Activated naive CD8-positive, alpha-beta T cell treated with anti-CD3 and anti-CD28 coated beads for 36 hours (primary cell): ENCODE measurements at places on chromosomes 16 and 17. TPM values are rescaled to one million over a fixed set of nuclear protein-coding genes. Genes with fewer than 3 reads are reported as not detected.

DNA sequence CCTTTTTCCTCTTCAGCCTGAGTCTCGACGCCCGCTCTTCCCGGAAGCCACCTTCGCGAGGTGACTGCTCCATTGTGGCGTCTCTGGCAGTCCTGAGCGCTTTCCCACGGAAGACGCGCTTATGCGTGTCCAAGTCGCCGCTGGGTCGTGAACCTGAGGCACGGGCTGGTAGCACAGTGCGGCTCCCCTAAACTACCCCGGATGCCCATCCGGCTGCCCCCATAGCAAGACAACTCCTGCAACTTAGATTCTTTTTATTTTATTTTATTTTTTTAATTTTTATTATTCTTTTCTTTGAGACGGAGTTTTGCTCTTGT is 2.1 kb upstream of the ESRP2 start:
- H3K36me3 ChIP-seq, result no peaks in the 10 kb centered on the region
- H3K4me1 ChIP-seq, result peaks cover 26% of the 10 kb centered on the region
- H3K4me3 ChIP-seq, result peak overlapping the region; percentile 87
- no peak for DNase-seq
- no peaks in the 10 kb centered on the region for H3K27me3 ChIP-seq
- peak overlapping the region; percentile 93 for H3K27ac ChIP-seq

DNA sequence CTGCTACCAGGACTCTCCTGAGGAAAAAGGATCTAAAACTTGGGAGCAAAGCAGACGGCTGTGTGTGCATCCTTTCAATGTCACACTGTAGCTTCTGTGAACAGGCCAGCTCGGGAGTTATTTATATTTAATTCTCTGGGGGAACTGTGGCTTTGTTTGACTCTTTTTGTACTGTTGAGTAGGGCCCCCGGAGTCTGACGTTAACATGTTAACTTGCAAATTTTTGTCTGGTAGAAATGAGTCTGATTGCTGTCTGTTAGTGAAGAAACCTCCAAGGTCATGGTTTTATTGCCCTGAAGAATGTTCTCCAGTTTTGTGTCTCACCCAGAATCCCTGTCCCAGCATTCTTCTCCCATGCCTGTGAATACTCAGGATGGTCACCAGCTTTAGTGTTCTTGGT is 14.2 kb upstream of the KCNG4 start:
- H3K4me1 ChIP-seq, result no peaks in the 10 kb centered on the region
- no peak overlapping the region for H3K27ac ChIP-seq
- peaks cover 44% of the 10 kb centered on the region for H3K27me3 ChIP-seq
- H3K4me3 ChIP-seq, result no peak overlapping the region
- DNase-seq, result no peak

- no peaks in the 10 kb centered on the region for H3K27me3 ChIP-seq
- no peak for DNase-seq
- H3K27ac ChIP-seq, result peak overlapping the region; percentile 29
- H3K4me3 ChIP-seq, result no peak overlapping the region
Observed at GRCh38 chr17:80834893-80835275, 156.8 kb upstream of the CHMP6 start.

- no peaks in the 10 kb centered on the region for H3K27me3 ChIP-seq
- H3K36me3 ChIP-seq, result peaks cover 19% of the 10 kb centered on the region
- peak within 1 kb of the TSS; percentile 74 for H3K4me3 ChIP-seq
- peak; percentile 85 for DNase-seq
- H3K27ac ChIP-seq, result peak within 1 kb of the TSS; percentile 77
- peaks cover 28% of the 10 kb centered on the region for H3K4me1 ChIP-seq
Observed at GRCh38 chr17:42120770-42121769, at the start of gene KAT2A. Gene KAT2A, minus strand, starts transcription at chr17:42121367. Its CDS starts 63 bp downstream, at chr17:42121304.

- peaks cover 51% of the 10 kb centered on the region for H3K27me3 ChIP-seq
- H3K36me3 ChIP-seq, result no peaks in the 10 kb centered on the region
Observed at GRCh38 chr17:29020576-29020975, 14.7 kb upstream of the SEZ6 start.

- no peak overlapping the region for H3K4me3 ChIP-seq
- no peaks in the 10 kb centered on the region for H3K27me3 ChIP-seq
- no peak for DNase-seq
- no peaks in the 10 kb centered on the region for H3K4me1 ChIP-seq
- peaks cover 8% of the 10 kb centered on the region for H3K36me3 ChIP-seq
- no peak overlapping the region for H3K27ac ChIP-seq
Observed at GRCh38 chr16:11439790-11440656, 94.8 kb downstream of the RMI2 start.

- H3K36me3 ChIP-seq, result peaks cover 26% of the 10 kb centered on the region
- no peak for DNase-seq
- no peaks in the 10 kb centered on the region for H3K4me1 ChIP-seq
Observed at GRCh38 chr17:574061-574460, 140.6 kb downstream of the VPS53 start.

- DNase-seq, result no peak
- H3K27me3 ChIP-seq, result peaks cover under 1% of the 10 kb centered on the region
- no peaks in the 10 kb centered on the region for H3K36me3 ChIP-seq
- H3K27ac ChIP-seq, result no peak overlapping the region
- H3K4me3 ChIP-seq, result no peak overlapping the region
- H3K4me1 ChIP-seq, result no peaks in the 10 kb centered on the region
Observed at GRCh38 chr17:10336393-10336792, 36.4 kb downstream of the MYH13 start.

GRCh38 chr16:14958323-14958600 is 16.6 kb upstream of the PDXDC1 start:
- no peaks in the 10 kb centered on the region for H3K36me3 ChIP-seq
- H3K27me3 ChIP-seq, result peaks cover 6% of the 10 kb centered on the region
- H3K4me1 ChIP-seq, result no peaks in the 10 kb centered on the region
- no peak for DNase-seq

- H3K4me3 ChIP-seq, result no peak overlapping the region
- H3K27me3 ChIP-seq, result no peaks in the 10 kb centered on the region
- no peak for DNase-seq
- H3K4me1 ChIP-seq, result peaks cover 12% of the 10 kb centered on the region
- H3K27ac ChIP-seq, result no peak overlapping the region
- no peaks in the 10 kb centered on the region for H3K36me3 ChIP-seq
Observed at GRCh38 chr17:16488186-16488967, 3.6 kb downstream of the LRRC75A start.

GRCh38 chr16:89031715-89032659 is 55.0 kb upstream of the CBFA2T3 start:
- H3K27ac ChIP-seq, result peak overlapping the region; percentile 82
- H3K36me3 ChIP-seq, result peaks cover 11% of the 10 kb centered on the region
- peak; percentile 53 for DNase-seq
- peak overlapping the region; percentile 57 for H3K4me3 ChIP-seq

- no peak overlapping the region for H3K4me3 ChIP-seq
- DNase-seq, result no peak
- H3K36me3 ChIP-seq, result peaks cover 19% of the 10 kb centered on the region
- H3K4me1 ChIP-seq, result no peaks in the 10 kb centered on the region
- no peaks in the 10 kb centered on the region for H3K27me3 ChIP-seq
Observed at GRCh38 chr17:49829026-49829425, 18.8 kb downstream of the TAC4 start.

DNA sequence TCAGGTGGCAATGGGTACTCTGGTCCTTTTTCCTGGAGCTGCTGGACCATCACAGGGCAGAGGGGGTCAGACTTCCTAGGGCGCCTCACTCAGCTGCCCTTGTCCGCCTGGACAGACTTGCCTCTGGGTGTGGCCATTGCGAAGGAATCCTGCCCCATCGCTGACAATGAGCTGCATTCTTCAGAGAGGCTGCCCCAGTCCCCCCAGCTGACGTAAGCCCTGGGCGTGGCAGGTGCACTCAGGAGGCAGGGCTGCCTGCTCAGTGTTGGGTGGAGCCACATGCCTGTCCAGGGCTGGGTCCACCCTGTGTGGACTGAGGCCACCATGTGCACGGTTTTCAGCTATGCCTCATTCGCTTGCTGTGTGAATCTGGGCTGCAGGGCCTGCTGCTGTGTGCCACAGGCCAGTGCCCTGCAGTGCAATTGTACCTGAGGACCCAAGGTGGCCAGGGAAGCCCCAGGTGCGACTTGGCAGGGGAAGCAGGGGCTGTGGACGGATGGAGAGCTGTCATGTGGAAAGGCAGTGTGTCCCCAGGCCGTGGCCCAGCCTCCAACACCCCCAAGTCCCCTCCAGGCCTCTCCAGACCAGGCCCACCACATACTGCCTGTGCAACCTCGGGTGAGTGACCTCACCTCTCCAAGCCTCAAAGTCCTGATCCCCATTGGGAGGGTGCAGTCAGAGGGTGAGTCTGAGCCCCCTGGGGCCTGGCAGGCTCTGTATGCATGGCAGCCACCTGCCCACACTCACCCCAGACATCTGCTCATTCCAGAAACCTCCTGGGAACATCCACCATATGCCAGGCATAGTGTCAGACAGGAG is 14.0 kb upstream of the MPRIP start:
- H3K27ac ChIP-seq, result no peak overlapping the region
- H3K4me1 ChIP-seq, result no peaks in the 10 kb centered on the region
- H3K4me3 ChIP-seq, result no peak overlapping the region
- no peak for DNase-seq
- H3K36me3 ChIP-seq, result no peaks in the 10 kb centered on the region
- no peaks in the 10 kb centered on the region for H3K27me3 ChIP-seq

- H3K27ac ChIP-seq, result no peak overlapping the region
- H3K36me3 ChIP-seq, result peaks cover 3% of the 10 kb centered on the region
- H3K4me3 ChIP-seq, result no peak overlapping the region
- DNase-seq, result no peak
- H3K27me3 ChIP-seq, result no peaks in the 10 kb centered on the region
Observed at GRCh38 chr17:76877437-76877836, 9.2 kb downstream of the MGAT5B start.

GRCh38 chr17:7677388-7678067 is 9.8 kb downstream of the TP53 start:
- H3K4me3 ChIP-seq, result no peak overlapping the region
- peak overlapping the region; percentile 28 for H3K27ac ChIP-seq
- DNase-seq, result no peak
- peaks cover 2% of the 10 kb centered on the region for H3K4me1 ChIP-seq

DNA sequence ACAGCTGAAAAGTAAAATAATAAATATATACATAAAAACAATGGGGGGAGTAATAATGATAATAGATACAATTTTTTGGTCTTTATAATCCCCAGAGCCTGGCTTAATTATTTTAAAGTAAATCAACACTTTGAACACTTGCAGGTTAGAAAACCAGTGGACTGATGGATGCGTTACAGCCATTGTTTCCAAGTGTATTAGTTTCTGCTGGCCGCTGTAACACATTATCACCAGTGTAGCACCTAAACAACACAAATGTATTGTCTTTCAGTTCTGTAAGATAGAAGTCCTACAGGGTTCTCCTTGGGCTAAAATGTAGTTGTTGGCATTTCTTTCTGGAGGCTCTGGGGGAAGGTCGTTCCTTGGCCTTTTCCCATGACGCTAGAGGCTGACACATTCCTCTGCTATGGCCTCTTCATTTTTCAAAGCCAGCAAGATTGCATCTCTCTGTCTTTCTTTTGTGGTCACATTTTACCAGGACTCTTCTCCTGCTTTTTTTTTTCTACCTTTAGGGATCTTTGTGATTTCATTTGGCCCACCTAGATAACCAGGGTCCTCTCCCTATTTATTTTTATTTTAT is 116.8 kb downstream of the WWOX start:
- H3K4me3 ChIP-seq, result no peak overlapping the region
- H3K27me3 ChIP-seq, result no peaks in the 10 kb centered on the region
- H3K36me3 ChIP-seq, result no peaks in the 10 kb centered on the region
- no peaks in the 10 kb centered on the region for H3K4me1 ChIP-seq

GRCh38 chr17:28645576-28645939 is 600 bp upstream of the BLTP2 start:
- H3K36me3 ChIP-seq, result peaks cover 28% of the 10 kb centered on the region
- peak overlapping the region; percentile 88 for H3K27ac ChIP-seq
- H3K4me3 ChIP-seq, result peak overlapping the region; percentile 87
- DNase-seq, result no peak

- no peak overlapping the region for H3K4me3 ChIP-seq
- DNase-seq, result no peak
- no peak overlapping the region for H3K27ac ChIP-seq
- peaks cover 2% of the 10 kb centered on the region for H3K36me3 ChIP-seq
- H3K4me1 ChIP-seq, result no peaks in the 10 kb centered on the region
Observed at GRCh38 chr17:15194859-15195277, 70.3 kb downstream of the PMP22 start.

GRCh38 chr16:71676236-71676635 is 48.3 kb downstream of the PHLPP2 start:
- no peaks in the 10 kb centered on the region for H3K27me3 ChIP-seq
- peaks cover 14% of the 10 kb centered on the region for H3K36me3 ChIP-seq
- no peak overlapping the region for H3K27ac ChIP-seq
- no peak overlapping the region for H3K4me3 ChIP-seq
- DNase-seq, result no peak

- DNase-seq, result no peak
- H3K36me3 ChIP-seq, result no peaks in the 10 kb centered on the region
- H3K4me3 ChIP-seq, result no peak overlapping the region
- H3K27ac ChIP-seq, result no peak overlapping the region
- peaks cover 5% of the 10 kb centered on the region for H3K4me1 ChIP-seq
Observed at GRCh38 chr17:47279062-47279801, 25.6 kb downstream of the ITGB3 start.

DNA sequence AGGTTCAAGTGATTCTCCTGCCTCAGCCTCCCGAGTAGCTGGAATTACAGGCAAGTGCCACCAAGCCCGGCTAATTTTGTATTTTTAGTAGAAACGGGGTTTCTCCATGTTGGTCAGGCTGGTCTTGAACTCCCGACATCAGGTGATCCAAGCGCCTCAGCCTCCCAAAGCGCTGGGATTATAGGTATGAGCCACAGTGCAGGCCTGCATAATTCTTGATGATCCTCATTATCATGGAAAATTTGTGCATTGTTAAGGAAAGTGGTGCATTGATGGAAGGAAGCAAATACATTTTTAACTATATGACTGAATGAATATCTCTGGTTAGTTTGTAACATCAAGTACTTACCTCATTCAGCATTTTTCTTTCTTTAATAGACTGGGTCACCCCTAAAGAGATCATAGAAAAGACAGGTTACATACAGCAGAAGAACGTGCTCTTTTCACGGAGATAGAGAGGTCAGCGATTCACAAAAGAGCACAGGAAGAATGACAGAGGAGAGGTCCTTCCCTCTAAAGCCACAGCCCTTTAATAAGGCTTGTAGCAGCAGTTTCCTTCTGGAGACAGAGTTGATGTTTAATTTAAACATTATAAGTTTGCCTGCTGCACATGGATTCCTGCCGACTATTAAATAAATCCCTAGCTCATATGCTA is 38.1 kb downstream of the RND2 start:
- H3K4me1 ChIP-seq, result no peaks in the 10 kb centered on the region
- peaks cover 49% of the 10 kb centered on the region for H3K36me3 ChIP-seq
- H3K27ac ChIP-seq, result no peak overlapping the region
- no peak overlapping the region for H3K4me3 ChIP-seq
- H3K27me3 ChIP-seq, result no peaks in the 10 kb centered on the region

DNA sequence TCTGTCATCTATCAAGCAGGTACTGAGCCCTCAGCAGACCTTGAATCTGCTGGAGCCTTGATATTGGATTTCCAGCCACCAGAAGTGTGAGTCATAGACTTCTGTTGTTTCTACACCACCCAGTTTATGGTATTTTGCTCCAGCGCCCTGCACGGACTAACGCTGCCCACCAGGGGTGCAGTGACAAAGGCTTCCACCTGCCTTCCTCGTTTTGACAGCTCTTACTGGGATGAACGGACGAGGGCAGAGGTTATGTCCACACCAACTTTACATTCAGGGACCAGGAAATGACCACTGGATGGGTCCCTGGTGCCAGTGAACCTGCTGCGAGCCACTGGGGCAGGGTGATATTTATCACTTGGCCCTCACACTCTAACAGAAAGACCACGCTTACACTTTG is 66.6 kb upstream of the CBX4 start:
- DNase-seq, result no peak
- peaks cover 8% of the 10 kb centered on the region for H3K27me3 ChIP-seq
- H3K4me1 ChIP-seq, result no peaks in the 10 kb centered on the region

The HID1 gene
- 1.6 TPM for total RNA-seq

The RGS11 gene
- total RNA-seq, result not detected

The P2RX1 gene
- 0.45 TPM for total RNA-seq

The CACNG1 gene
- total RNA-seq, result not detected

The G6PC1 gene
- total RNA-seq, result not detected

The TXNDC11 gene
- total RNA-seq, result 24.5 TPM

The CD300H gene
- total RNA-seq, result not detected

The ENKD1 gene
- 10.7 TPM for total RNA-seq

The CDT1 gene
- 158 TPM for total RNA-seq
